ENCODE measurements at places on chromosomes 5 and 9.

GRCh38 chr5:81068063-81068462 is 107.9 kb downstream of the RASGRF2 start:
- DNase-seq: no peak

DNA sequence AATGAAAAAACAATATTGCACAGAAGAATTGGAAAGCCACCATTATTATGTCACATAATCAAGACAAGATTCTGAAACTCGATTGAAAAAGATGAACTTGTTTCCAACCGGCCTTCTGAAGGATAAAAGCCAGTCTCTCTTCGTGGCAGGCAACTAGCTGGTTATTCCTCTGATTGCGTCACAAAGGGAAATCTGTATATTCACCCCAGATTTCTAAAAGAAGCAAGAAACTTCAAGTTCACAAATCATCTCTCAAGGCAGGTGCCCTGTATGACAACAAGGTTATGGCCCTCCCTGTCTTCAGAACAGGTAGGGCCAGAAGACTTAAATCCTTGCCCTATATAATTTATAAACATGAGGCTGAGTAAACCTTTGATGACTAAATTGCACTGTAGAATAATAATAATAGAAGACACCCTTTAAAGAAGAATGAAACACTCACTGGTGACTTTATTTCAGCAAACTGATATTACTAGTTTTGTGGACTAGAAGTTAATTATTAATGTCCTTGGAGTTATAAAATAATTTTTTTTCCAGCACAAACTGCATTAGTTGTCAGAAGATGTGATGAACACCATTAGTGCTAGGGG is 2.9 kb upstream of the KLF4 start:
- DNase-seq: no peak

GRCh38 chr9:110744715-110745384 is 76.3 kb downstream of the MUSK start:
- peak; percentile 89 for DNase-seq

- DNase-seq: no peak
These were observed 16.8 kb upstream of the GPR21 start for GRCh38 chr9:123016631-123017030.

GRCh38 chr5:96548905-96549304 is 113.3 kb upstream of the CAST start:
- DNase-seq: no peak

- DNase-seq: no peak
These were observed 110.6 kb downstream of the ADAMTS2 start for GRCh38 chr5:179234563-179235135.

GRCh38 chr5:39211773-39212172 is 7.6 kb downstream of the FYB1 start:
- DNase-seq: no peak

- no peak for DNase-seq
These were observed 7.0 kb downstream of the CRAT start for GRCh38 chr9:129103595-129103965.

DNA sequence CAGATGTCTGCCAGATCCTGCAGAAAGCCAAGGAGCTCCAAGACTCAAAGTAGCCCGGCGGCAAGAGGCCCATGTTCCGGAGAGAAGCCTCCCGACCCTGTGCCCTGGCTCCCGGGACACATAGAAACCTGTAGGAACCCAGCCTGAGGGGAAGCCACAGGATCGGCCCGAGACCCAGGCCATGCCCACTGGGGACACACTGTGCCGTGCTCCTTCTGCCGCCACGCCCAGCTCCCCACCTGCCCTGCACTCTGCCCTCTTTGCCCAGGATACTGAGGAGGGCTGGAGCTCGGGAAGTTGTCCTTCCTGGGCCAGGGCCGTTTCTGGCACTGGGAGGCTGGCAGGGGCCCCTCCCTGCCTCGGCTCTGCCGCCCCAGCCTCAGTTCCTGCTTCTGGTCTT is 10.5 kb upstream of the ENDOG start:
- no peak for DNase-seq

- peak; percentile 96 for DNase-seq
These were observed 291.2 kb downstream of the ADAMTS6 start for GRCh38 chr5:65190328-65191053.

GRCh38 chr5:142859037-142859436 is 88.9 kb downstream of the ARHGAP26 start:
- DNase-seq: no peak

DNA sequence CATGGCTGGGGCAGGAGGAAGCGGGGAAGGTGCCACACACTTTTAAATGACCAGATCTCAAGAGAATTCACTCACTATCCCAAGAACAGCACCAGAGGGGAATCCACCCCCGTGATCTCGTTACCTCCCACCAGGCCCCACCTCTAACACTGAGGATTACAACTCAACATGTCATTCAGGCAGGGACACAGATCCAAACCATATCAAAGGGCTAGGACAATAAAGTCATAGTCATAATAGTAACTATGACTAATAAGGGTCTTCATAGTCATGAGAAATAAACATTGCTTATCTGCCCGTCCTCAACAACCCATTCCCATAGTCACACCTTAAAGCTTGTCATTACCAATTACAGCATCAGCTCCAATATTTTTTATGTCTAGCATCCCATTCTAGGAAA is 65.3 kb upstream of the SMC2 start:
- DNase-seq: no peak

GRCh38 chr9:111150181-111150580 is 111.9 kb upstream of the LPAR1 start:
- no peak for DNase-seq

GRCh38 chr5:82406205-82406773 is 128.1 kb upstream of the RPS23 start:
- peak; percentile 22 for DNase-seq

- no peak for DNase-seq
These were observed 62.8 kb downstream of the IPPK start for GRCh38 chr9:92607088-92607487.

DNA sequence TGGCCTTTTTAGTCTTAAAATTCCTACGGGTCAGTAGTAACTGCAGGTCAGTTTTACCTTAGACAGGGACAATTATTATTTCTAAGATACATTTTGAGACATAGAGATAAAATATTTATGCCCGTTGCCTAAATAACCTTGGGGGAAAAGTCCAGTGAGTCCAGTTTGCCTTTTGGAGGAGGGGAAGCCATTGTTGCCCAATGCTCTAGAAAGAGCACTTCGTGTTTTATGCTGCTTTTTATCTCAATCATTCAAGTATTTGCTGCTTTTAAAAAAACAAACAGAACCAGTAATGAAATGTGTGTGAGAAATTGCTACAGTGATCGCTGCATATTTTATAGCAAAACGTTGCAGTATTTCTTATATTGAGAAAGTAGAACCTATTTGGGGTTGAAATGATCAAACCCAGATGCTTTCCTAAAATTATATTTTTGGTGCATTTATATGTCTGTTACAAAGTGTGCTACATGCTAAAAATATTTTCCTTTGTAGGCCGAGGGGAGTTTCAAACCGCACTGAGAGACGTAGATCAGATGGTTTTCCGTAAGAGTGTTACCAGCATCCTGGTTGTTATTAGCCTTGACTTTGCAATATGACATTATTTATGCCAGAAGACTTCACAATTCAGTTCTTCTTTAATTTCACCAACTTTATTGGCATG is 266.8 kb downstream of the AOPEP start:
- no peak for DNase-seq

DNA sequence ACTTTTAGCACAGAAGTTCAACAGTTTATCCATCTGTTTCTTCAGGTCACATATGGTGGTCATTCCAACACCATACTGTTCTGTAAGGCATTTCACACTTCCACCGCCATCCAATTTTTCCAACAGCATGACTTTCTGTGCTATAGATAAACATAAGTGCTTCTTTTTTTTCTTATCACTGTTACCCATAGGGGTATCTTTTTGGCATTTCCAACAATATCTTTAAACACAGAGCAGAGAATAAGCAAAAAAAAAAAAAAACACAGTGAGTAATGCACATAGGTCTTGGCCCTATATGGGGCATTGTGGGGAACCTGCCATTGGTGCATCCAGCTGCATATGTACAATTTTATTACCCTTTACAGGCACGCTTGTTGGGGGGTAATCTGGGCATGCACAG is 12.2 kb upstream of the ZNF367 start:
- DNase-seq: no peak

- no peak for DNase-seq
These were observed 8.5 kb upstream of the CCDC187 start for GRCh38 chr9:136312436-136312835.

GRCh38 chr5:155651-156410 is 35.5 kb upstream of the LRRC14B start:
- no peak for DNase-seq

DNA sequence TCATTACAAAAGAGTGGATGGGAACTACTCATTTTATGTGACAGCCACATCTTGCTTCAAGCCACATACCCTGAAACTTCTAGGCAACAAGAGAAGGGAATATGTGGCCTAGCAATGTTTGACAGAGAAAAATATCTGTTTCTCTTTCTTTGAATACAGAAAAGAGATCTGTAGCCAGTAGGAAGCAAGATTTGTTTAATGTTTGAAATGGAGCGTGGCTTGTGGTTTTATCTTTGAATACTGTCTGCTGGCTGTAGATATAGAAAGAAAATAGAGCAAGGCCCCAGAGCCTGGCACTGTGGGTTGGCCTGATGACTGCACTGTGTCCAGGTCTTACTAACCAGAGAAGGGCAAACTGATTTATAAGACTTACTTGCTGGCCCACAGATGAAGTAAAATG is 133.8 kb downstream of the ARHGEF28 start:
- DNase-seq: no peak

DNA sequence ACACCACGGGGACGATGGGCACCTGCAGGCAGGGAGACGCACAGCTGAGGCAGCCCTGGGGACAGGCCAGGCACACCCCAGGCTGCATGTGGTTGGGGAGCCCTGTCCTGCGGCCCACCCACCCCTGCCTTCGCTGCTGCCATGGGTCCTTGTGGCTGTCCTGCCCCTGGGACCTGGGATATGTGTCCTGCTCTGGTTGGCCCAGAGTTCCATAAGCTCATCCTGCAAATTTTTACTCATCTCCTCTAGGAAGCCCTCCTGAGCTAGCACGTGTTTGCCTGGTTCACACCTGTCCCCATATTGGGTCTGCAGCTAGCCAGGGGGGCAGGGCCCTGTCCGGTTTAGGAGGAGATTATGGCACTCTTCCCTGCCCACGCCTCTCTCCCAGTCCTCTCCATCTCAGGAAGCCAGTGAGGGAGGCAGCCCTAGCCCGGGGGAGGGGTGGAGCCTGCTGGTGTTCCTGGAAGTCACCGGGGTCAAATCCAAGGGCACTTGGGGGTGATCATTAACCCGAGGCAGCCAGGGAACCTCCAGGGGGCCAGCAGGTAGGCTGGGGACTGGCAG is 12.2 kb downstream of the EGFL7 start:
- no peak for DNase-seq

Measured in GM04503 (cell line).